ENCODE measurements at places on chromosomes 1 and 21.

- H3K27ac ChIP-seq = no peak overlapping the region
- peaks cover 30% of the 10 kb centered on the region for H3K36me3 ChIP-seq
- no peak overlapping the region for H3K4me3 ChIP-seq
Measured at GRCh38 chr1:119909890-119910596, 13.7 kb upstream of the ADAM30 start.

- H3K36me3 ChIP-seq = no peaks in the 10 kb centered on the region
- H3K27ac ChIP-seq = peak overlapping the region; percentile 71
- H3K4me1 ChIP-seq = peaks cover 47% of the 10 kb centered on the region
Measured at GRCh38 chr1:225754940-225755641, 22.5 kb upstream of the SRP9 start.

DNA sequence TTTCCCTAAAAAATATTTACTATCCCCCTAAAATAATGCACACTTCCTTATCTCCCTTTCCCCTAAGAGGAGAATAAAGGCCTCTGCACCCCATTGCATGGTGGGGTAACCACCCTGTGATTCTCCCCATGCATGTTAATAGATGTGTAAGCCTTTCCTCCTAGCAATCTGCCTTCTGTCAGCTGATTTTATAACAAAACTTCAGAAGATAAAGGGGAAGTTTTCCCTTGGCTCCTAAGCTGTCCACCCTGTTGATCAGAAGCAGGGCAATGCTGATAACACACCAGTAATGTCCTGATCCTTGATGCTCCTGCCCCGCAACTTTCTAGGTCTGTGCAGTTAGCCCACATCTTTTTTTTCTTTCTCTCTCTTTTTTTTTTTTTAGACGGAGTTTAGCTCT, 11.4 kb upstream of the RNF187 start:
- H3K27ac ChIP-seq = no peak overlapping the region
- H3K27me3 ChIP-seq = peaks cover 28% of the 10 kb centered on the region
- no peak for DNase-seq

DNA sequence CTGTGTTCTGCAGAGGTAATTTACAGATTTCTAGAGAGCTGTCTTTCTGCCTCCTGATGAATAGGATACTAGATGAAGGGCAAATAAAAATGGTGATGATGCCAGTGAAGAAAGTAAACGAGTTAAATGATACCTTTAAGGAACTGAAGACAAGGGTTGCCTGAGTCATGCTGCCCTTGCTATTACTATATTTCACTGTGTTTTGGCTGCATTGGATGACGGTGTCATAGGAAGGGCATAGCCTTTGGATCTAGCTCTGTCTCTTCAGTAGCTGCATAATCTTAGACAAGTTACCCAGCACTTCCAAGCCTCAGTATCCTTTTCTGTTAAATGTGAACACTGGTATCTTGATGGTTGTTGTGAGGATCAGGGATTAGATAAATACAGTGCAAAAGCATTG, 131.5 kb upstream of the FGGY start:
- DNase-seq = no peak
- no peak overlapping the region for H3K4me3 ChIP-seq
- H3K27ac ChIP-seq = no peak overlapping the region
- H3K27me3 ChIP-seq = no peaks in the 10 kb centered on the region

- peaks cover 7% of the 10 kb centered on the region for H3K4me1 ChIP-seq
- H3K36me3 ChIP-seq = no peaks in the 10 kb centered on the region
- peak overlapping the region; percentile 56 for H3K27ac ChIP-seq
Measured at GRCh38 chr1:25017436-25018109, 87.5 kb upstream of the RUNX3 start.

Data from mesothelial cell of epicardium (in vitro differentiated cells).